ENCODE measurements at places on chromosomes 6 and 20.

DNA sequence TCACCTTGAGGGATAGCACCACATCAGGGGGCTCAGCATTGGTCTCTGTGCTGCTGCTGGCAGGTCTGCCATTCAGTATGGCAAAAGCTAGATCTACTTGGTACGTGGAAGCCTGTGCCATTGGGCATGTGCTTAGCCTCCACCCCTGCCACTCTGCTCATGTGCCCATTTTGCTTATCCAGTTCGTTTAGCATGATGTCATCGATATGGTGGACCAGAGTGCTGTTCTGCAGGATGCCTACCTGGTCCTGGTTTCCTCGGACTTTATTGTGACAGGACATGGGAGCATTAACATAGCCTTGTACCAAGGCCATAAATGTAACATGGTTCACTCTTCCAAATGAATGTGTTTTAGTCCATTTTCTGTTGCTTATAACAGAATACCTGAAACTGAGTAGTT, 67.4 kb upstream of the BMP6 start:
- DNase-seq = no peak

DNA sequence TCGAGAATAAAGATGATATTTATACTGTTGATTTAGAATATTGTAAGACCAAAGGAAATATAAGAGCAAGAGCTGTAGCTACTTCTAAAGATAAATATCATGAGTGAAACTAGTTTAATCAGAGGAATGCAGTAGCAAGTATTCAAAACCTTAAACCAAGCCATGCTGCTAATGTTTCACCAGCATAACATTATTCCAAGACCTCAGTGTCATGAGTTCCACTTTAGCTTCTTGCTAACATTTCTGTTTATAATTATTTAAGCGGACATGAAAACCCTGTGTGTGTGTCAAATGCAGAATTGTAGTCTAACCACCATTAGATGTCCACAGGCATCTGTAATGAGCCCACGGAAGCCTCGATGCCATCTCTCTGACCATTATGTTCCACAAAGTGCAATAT, 752.6 kb upstream of the MARCKS start:
- no peak for DNase-seq

DNA sequence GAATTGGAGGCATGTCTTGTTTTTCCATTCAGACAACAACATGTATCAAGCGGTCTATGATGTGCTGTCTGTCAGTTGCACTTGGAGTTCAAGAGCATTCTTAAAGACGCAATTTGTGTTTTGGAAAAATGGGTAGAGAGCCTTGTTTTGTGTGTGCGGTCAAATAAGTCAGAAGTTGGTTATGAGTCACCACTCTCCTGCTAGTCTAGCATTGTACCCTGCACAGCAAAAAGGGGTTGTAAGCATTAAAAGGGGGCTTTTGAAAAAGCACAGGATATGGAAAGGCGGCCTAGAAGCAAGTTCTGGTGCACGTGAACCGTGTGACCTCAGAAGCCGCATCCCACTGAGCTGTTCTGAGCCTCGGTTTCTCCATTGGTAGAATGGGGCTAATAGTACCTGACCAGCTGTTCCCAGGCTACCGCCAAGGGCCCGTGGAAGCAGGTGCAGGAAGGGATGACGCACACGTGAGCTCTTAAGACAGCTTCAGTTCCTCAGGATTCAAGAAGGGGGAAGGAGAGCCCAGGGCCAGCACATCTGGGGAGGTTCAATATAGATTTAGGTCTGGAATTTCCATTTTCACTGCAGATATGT, 61.6 kb upstream of the SNX9 start:
- peak; percentile 59 for DNase-seq

DNA sequence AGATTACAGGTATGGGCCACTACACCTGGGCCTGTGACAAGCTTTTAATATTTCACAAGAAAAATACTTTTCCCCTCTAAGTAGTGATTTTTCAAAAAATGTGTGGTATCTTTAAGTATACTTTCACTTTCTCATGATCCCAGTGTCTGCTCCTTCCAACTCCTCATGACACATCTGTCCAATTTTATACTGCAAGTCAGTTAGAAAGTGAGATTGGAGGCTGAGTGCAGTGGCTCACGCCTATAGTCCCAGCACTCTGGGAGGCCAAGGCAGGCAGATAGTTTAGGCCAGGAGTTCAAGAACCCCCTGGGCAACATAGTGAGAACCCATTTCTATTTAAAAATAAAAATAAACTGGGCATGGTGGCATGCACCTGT, 20.2 kb downstream of the PIM1 start:
- DNase-seq = no peak

DNA sequence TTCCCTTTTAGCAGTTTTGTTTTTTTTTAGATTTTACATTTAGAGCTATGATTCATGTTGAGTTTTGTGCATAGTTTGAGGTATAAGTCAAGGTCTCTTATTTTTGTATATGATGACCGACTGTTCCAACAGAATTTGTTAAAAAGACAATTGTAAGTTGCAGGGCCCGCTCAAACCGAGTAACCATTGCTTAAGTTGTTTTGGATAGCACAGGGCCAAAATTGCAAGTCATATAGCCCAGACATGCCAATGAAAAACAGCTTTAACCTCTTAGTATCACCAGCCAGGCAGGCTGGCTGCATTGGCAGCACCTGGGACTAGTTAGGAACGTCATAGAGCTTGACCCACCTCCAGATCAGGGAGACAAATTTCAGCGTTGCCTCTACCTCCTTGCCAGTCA, 47.3 kb downstream of the PFDN4 start:
- DNase-seq = no peak

DNA sequence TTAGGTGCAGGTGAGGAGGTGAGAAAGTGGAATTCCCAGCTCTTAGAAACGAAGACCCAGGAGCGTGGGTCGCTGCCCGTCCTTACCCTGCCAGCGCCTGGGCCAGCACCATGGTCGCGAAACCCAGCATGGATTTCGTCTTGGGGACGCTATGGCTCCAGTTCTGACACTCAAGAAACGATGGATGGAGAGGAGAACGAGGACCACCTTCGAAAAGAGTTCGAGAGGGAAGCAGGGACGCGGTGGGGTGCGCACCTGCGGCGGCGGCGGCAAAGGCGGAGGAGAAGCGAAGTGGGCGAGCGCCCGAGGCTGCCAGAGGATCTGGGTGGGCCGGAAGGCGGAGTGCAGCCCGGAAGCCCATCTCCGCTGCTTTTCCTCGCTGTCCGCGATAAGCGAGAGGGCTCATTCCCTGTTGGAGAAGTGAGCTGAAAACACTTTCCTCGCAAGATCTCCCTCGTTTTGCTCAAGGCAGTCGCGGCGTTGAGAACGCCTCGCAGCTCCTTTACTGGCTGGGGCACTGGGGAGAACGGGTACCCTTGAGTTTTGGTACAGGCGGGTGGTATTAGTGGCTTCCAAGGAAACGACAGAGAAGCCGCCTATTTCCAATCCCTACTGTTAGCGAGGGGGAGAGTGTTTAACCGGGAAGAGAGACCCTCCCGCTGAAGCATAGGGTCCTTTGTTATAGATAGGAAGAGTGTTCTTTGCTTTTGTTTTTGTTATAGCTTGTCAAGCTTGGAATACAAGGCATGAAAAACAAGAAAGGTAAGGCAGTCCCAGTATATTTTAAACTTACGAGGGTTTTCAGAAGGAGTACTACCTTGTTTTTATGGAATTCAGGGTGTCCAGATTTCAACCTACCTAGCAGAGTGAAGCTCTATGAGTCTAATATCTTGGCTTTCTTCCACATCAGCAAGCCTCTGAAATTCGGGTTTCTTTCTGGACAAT, 109.5 kb downstream of the TRIM27 start:
- DNase-seq = no peak

- peak; percentile 72 for DNase-seq
These were observed 117.3 kb downstream of the OPRM1 start for GRCh38 chr6:154156135-154156896.

DNA sequence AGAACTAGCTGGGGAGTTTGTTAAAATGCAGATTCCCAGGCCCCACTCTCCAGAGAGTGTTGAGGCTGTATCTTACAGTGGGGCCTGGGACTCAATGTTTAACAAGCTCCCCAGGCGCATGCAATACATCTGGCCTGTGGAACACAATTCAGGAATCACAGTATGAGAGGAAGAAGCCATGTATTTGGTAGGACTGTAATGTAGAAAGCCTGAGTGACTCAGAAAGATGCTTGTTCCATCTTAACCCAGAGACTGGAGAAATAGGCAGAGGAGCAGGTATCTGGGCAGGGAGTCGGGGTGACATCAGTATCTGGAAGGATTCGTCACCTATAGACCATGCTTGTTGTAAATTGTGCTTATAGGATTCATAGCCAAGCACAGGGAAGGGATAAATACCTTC, 90.5 kb downstream of the UNC5CL start:
- DNase-seq = no peak

DNA sequence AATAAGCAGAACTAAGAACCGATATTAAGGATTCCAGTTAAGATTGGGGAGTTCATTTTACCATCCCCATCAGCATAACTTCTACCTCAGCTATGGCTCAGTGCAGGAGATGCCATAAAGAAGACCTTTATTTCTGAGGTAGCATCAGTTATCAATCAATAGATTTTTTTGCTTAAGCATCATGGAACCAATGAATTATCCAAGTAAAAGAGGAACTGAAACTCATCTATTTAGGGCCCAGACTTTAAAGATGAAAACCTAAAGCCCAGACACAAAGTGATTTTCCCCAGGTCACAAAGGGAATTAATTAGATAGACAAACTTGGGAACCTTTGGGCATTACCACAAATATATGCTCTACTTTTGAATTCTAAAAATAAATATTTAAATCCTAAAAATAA, 59.2 kb upstream of the TINAG start:
- DNase-seq = no peak

GRCh38 chr6:38110481-38110971, 291.0 kb downstream of the ZFAND3 start:
- DNase-seq = no peak

- no peak for DNase-seq
These were observed 40.0 kb downstream of the EFCAB8 start for GRCh38 chr20:32898729-32899128.

- DNase-seq = no peak
These were observed 220.1 kb downstream of the BCAS1 start for GRCh38 chr20:53850319-53850718.

DNA sequence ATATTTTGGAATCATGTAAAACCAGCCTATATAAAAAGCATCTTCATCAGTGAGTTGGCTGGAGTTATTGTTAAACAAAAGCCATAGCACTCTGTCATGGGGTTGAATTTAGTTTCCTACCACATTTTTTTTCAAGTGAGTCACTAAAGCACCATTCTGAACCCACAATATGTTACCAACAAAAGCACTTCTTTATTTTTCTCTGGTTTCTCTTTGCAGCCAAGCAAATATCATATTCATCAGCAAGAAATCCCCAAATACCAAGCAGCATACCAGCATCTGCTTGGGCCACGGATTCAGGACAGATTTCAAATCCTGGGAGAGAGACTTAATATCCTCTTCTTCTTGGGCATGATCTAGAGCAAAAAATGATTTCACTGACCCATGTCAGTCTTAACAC, 441.4 kb downstream of the BCKDHB start:
- no peak for DNase-seq

DNA sequence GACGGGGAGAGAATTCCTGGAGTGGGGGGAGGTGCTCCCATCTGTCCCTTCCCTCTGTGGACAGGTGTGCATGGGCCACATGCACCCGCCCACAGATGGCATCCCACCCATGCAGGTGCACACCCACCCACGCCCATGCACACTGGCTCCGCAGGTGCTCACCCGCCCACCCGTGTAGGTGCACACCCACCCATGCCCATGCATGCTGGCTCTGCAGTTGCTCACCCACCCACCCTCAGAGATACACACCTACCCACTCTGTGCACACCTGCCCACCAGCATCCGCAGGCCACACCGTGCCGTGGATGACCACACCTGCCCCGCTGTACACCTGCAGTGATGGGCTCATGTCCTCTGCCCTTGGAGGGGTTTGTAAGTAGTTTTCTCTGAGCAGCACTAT, 132.0 kb downstream of the PHACTR3 start:
- no peak for DNase-seq

DNA sequence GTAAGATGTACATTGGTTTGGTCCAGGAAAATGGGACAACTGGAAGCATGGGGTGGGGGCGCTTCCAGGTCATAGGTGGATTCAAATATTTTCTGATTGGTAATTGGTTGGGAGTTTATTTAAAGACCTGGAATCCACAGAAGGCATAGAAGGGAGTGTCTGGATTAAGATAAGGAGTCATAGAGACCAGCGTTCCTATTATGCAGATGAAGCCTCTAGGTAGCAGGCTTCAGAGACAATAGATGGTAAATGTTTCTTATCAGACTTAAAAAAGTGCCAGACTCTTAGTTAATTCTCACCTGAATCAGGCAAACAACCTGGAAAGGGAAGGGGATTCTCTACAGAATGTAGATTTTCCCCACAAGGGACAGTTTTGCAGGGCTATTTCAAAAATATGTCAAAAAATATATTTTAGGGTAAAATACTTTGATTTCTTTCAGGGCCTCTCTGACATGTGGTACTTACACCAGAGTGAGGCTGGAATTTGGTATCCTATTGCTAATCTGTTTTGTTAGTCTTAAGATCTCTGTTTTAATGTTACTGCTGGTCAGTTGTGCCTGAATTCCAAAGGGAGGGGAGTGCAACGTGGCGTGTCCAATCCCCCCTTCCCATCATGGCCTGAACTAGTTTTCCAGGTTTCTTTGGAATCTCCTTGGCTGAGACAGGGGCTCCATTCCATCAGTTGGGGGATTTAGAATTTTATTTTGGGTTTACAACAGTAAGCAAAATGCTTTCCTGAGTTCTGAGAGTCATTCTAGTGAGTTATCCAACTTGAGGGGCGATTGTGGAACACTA, 25.1 kb downstream of the PIGT start:
- DNase-seq = no peak

DNA sequence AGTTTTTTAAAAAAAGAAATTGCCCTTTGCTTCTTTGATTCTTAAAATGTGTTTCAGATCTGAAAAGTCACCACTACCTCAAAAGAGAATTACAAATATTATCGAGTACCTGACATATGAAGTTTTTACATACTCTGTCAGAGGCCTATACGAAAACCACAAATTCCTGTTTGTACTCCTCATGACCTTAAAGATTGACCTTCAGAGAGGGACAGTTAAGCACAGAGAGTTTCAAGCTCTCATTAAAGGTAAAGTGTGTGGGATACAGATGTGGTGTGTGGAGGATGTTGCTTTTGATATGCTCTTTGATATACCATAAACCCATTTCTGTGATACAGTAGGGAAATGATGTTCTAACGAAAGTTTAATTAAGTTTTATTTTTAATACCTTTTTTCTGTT, 109.8 kb upstream of the GLP1R start:
- DNase-seq = no peak

DNA sequence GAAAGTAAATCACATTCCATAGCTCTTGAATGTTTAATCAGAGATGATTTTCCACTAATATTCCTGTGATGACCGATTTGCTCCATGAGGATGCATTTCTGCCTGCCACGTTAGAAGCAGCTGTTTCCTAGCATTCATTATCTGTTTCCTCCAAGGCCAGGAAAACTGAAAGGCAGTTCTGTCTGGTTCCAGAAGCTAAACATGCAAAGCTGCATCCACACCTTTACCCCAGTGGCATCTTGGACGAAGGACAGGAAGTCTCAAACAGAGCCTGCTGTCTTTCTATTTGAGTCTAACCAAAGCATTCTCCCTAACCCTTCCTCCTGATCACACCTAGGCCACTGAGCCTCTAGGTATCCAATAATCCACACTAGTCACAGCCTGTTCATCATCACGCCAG, 27.6 kb downstream of the CNKSR3 start:
- DNase-seq = no peak

- peak; percentile 96 for DNase-seq
These were observed 17.1 kb downstream of the SULF2 start for GRCh38 chr20:47768016-47768824.

All from suppressor macrophage (primary cell).